ENCODE measurements at places on chromosomes 1 and 21.

DNA sequence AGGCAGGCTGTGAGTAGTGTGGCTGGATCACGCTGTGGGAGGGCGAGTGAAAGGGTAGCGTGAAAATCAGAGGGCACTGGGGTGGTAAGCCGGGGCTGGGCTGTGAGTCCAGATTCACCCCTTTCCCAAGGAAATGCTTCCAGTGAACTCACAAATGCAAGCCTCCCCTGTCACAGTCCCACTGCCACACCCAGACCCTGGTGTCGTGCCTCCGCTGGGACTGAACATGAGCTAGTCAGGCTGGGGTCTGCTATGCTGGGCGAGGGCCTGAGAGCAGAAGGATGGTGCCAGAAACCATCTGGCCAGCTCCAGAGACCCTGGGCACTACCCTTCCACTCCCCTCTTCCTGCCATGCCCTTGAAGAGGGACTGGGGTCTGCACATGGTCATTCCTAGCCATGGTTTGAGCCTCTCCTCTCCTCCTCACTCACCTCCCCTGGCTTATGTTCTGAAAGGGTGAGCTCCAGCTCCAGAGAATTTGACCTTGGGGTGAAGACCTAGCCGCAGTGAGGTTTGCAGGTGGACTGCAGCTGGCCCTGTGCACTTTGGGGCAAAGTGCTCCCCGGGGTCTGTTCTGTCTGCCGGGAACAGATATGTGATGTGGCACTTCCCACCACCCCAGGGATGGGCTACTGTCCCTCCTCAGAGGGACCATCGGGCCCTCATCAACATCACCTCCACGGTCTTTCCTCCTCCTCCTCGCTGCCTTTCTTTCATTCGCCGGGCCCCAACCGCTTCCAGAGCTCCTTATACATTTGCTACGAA lies 365.6 kb downstream of the RPS6KC1 start:
- no peak for DNase-seq

GRCh38 chr1:27346991-27347624 lies 5.3 kb downstream of the SYTL1 start:
- peak; percentile 48 for DNase-seq

DNA sequence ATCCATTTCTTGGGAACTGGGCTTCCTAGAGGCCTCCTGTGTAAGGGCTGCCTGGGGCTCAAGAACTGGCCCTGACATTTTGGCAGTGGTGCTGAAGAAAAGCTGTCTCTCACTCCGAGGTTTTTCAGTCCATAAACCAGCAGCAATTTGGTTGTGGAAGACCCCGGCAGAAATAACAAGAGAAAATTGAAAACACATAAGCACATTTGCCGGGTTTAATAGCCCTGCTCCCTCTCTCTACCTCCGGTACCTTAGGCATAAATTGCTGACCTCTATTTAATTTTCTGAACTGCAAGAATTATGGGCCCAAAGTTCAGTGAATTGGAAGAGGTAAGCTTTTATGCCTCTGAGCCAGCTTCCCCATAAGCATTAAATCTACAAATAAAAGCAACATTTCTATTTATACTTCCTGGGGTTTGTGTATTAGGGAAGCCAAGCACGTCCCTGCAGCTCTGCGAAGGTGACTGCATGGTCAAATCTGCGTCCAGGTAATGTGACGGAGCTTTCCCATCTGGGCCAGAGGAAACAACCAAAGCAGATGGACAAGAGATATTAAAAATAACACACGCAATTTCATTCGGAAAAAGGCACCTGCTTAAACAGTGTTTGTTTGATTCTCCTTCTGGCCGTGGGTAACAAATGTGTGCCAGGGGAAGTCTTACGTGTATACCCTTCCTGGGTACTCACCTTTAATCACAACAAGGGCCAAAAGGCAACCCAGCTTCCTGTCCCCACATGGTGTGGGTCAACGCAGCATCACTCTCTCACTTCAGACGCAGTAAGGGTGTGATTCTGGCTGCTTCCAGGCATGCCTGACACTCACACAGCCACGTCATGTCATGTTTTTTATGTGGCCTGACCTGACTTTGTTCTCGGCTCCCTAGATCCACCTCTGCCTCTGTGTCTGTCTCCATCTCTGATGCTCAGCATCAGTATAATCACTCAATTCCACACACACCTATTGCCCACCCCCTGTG lies 69.2 kb downstream of the PAPPA2 start:
- DNase-seq = no peak

- no peak for DNase-seq
Observed at GRCh38 chr1:156667610-156667967, 9.6 kb downstream of the NES start.

- DNase-seq = no peak
Observed at GRCh38 chr1:185696422-185697150, 37.6 kb upstream of the HMCN1 start.

GRCh38 chr1:153494976-153495535 lies 34.6 kb upstream of the S100A7 start:
- DNase-seq = peak; percentile 73

- no peak for DNase-seq
Observed at GRCh38 chr1:96730574-96731298, 9.2 kb downstream of the PTBP2 start.

DNA sequence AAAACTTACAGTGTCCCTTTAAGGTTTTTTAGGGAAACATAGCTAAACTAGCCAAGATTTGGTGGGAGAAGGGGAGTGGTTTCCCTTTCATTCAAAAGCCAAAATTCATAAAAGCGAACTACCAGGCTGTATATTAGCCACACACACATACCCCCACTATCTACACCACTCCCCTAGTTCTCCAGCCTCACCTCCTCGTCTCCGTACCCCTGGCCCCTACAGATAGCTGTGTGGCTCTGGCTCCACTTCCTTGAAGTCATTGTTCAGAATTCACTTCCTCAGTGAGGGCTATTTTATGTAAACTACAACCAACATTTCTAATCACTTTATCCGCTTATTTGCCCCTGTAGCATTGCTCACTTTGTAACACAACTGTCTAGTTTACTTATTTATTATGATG lies 5.3 kb upstream of the DPH5 start:
- DNase-seq = no peak

GRCh38 chr21:15682977-15683376 lies 46.8 kb upstream of the USP25 start:
- peak; percentile 80 for DNase-seq

GRCh38 chr21:45617021-45617921 lies 26.3 kb upstream of the PCBP3 start:
- DNase-seq = no peak

- no peak for DNase-seq
Observed at GRCh38 chr1:104733866-104734265, 984.2 kb downstream of the AMY1C start.

GRCh38 chr1:2274929-2275475 lies 46.9 kb downstream of the SKI start:
- no peak for DNase-seq

DNA sequence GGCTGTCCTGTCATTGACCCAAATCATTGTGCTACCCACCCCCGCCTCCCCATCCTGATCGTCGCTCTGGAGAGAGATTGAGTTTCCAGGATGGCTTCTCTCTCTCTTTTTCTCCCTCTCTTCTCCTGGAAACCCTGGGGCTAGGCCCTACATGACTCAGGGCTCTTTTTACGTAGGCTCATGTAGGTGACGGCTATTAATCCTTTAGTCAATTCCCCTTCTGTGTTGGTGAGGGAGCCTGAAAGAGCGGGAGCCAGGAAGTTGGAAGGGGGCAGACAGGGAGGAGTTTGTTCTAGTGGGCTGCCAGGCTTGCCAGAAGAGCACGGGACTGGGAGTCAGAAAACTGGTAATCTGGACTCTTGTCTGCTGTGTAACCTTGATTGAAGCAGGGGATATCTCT lies 9.7 kb downstream of the ATP2B4 start:
- DNase-seq = peak; percentile 88

- DNase-seq = peak; percentile 61
Observed at GRCh38 chr1:40382108-40382460, 8.6 kb downstream of the SMAP2 start.

DNA sequence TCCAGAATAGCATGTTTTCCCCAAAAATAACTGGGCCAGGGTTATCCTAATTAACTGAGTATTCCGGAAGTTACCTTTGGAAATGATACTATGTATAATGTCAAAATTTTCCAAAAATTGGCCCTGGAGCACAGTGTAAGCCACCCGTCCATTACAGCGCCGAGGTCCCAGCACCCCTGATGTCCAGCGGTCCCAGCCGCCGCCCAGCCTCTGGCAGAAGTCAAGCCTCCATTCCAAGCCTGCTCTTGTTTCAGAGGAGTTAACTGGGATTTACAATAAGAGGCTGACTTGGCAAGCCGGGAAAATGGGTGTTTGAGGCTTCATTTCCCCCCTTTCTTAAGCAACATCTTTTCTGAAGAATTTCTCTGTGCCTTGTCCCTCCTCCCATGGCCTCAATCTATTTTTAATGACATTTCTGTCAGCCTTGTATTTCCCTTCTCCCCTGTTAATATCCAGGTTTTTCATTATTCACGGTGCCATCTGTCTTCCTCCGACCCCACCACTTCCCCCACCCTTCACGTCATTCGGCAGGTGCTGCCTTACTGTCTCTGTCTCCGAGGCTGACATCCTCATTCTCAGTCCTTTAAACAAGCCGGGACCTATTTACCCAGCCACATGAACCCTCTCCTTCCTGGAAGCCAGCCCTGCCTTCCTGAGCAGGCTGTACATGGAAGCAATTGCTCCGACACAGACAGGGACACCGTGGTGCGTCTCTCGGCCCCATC lies 490.9 kb downstream of the NPHP4 start:
- no peak for DNase-seq
